ENCODE measurements at places on chromosomes 6 and 20.
A peak's percentile ranks its signal among the peaks of the same experiment; 100 is the strongest.

DNA sequence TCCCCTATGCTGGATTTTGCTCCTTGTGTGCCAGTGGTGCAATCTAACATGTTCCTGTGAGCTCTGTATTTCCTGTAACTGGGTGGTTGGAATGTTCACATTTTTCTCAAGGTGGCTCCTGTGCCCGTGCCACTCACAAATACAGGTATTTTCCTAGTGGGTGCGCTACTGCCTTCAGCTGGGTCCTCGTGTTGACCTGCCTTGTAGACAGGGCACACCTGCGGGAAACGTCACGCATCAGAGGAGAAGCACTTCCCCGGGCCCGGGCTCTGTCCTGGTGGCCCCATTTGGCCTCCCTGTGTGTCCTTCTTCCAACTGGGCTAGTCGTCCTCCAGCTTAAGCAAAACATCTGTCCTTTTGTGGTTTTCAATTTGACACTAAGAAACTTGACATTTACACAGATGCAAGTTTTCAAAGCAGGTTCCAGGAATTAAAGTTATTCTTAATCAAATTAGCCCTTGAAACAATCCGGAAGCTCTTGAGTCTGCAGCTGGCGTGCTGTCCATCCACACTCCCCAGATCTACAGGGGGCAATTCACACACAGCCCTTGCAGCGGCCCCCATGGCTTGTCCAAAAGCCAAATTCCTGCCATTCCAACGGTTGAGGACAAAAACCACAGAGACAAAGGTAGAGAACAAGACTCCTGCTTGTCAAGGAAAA, 275.1 kb downstream of the CDC5L start:
- DNase-seq = peak; percentile 71

GRCh38 chr20:60254901-60255411, 296.7 kb downstream of the CDH26 start:
- no peak for DNase-seq

- DNase-seq = no peak
These were observed 167.5 kb downstream of the ZFAND3 start for GRCh38 chr6:37987018-37987417.

DNA sequence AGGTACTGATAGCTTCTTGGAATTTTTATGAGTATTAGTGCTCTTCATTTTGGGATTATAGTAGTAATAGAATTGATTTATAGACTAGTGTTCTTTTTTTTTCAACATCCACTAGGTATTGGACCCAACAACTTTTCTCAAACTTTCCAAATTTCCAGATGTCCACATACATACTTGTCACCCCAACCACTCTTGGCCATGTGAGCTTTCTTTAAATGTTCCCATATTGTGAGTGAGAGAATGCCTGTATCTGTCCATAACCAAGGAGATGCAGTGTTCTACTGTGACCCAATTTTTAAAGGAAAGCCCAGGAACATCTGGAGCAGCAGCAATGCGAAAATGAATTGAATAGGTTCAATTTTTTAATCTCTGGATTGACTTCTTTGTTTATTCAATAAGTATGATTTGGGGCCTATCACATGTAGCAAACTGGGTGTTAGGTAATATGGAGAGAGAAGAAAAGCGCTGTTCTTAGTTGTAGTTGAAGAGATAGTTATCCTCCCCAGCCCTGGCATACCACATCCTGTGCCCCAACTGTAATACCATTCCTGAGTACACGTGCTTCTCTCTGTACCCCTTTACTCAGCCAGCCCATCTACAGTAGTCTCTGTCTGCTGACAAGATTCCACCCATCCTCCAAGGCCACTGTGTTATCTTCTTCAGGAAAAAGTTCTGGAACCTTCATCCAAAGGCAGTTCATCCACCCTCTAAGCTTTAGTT, 116.8 kb upstream of the SUPT3H start:
- no peak for DNase-seq

Measured in NCI-H82 (cell line).